ENCODE measurements at places on chromosomes 4 and X.

- no peak for DNase-seq
These were observed 2.0 kb downstream of the NDST3 start for GRCh38 chr4:118036336-118036735.

- no peak for DNase-seq
These were observed 8.7 kb downstream of the SLC7A11 start for GRCh38 chr4:138233313-138234034.

- DNase-seq: no peak
These were observed 141.0 kb upstream of the FAM47C start for GRCh38 chrX:36867143-36867542.

DNA sequence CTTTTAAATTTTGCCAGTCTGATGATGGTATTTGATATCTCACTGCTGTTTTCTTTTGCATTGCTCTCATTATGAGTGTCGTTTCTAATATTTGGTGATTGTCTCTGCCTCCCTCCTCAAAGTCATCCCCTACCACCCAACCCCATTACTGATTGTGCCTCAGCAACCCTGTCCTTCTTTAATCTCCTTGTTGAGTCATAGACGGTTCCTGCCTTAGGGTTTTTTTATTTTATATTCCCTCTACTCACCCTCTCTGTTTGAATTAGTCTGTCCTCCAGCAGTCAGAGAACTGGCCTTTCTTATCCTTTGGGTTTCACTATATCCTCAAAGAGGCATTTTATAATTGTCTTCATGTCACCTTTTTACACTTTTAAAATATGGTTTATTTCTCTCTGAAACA lies 409.3 kb upstream of the CPEB2 start:
- no peak for DNase-seq

GRCh38 chrX:136166221-136166855 lies 19.0 kb downstream of the FHL1 start:
- DNase-seq: no peak

- no peak for DNase-seq
These were observed 38.5 kb downstream of the ELF4 start for GRCh38 chrX:130071611-130072344.

- no peak for DNase-seq
These were observed 112.3 kb upstream of the SFRP2 start for GRCh38 chr4:153901220-153901619.

Data from stimulated activated CD8-positive, alpha-beta memory T cell treated with anti-CD3 and anti-CD28 coated beads, Interleukin-2, amount 100 ng/mL, for 1 hour (primary cell).